Thoracic aorta (tissue), 2 donors: ENCODE measurements at places on chromosomes 4 and X. TPM values are rescaled to one million over a fixed set of nuclear protein-coding genes. Genes with fewer than 3 reads are reported as not detected.

The TKTL2 gene
- 0.21 TPM for total RNA-seq

The SGMS2 gene
- total RNA-seq: 119 TPM

The NRK gene
- total RNA-seq: 7.4 TPM

The TSPAN7 gene
- total RNA-seq: 17.7 TPM

The ELF4 gene
- total RNA-seq: 16.9 TPM

The MAGEA4 gene
- not detected for total RNA-seq

The MGST2 gene
- total RNA-seq: 35.5 TPM

The RTL5 gene
- total RNA-seq: 7.6 TPM

The ADH7 gene
- not detected for total RNA-seq

The FAAH2 gene
- total RNA-seq: 1.2 TPM

The PPA2 gene
- total RNA-seq: 76.8 TPM

The P2RY4 gene
- 3.9 TPM for total RNA-seq

The ENPEP gene
- 0.68 TPM for total RNA-seq

The DNASE1L1 gene
- total RNA-seq: 39.9 TPM
